T-helper 9 cell (primary cell): ENCODE measurements at places on chromosomes 4 and X.

DNA sequence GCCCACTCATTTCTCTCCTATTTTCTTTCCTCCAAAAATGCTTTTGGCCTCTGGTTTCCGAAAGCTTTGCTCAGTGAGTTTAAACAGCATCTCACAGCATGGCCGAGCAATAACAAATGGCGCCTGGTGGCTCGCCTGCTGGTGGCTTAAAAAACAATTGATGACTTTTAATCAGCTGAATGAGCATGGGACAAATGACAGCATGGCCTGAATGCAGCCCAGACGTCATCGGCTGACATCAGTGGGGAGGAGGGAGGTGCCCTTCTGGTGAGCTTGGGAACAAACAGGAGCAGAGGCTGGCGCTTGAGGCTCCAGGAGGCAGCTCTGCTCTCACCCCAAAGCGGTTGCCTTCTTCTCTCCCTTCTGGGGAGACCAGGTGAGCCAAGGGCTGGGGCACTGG is 286.4 kb downstream of the BCOR start:
- DNase-seq = no peak

- DNase-seq = no peak
Observed at GRCh38 chr4:80986011-80986410, 44.5 kb upstream of the BMP3 start.

GRCh38 chr4:159722052-159722451 is 619.2 kb downstream of the RAPGEF2 start:
- DNase-seq = no peak

DNA sequence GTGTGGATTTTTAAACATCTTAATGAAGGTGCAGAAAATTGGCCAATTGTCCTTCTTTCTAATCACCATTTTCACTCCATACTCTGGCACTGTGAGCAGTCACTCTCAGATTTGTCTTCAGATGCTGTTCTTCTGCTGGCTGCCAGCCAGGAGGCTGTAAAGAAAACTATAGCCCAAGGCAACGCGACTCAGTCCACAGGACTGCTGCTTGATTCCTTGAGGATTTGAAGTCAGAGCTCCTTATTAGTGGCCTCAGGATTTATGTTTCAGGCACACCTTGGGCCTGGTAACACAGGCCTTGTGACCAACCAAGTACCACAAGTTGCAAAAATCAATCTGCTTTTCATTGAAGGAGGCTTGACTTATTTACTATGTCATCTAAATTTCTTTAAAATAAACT is 342.6 kb downstream of the GPM6A start:
- no peak for DNase-seq

- DNase-seq = no peak
Observed at GRCh38 chrX:25112156-25112555, 96.4 kb upstream of the ARX start.

DNA sequence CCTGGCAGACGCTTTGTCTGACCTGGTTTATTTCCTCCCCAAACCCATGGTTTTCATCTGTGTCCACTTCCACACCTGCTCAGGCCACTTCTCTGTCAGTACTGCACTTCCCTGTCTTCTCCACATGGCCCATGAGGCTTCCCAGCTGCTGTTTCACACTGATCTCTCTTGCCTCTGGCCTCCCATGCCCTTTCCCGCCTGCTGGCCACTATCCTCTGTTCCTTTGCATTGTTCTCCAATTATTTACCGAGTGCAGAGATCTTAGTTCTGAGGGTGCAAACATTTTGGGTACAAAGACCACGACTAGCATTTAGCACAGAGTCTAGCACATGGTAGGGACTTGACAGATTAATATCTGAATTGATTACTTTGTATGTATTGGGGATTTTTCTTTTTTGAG is 174.8 kb upstream of the NPY2R start:
- DNase-seq = no peak

DNA sequence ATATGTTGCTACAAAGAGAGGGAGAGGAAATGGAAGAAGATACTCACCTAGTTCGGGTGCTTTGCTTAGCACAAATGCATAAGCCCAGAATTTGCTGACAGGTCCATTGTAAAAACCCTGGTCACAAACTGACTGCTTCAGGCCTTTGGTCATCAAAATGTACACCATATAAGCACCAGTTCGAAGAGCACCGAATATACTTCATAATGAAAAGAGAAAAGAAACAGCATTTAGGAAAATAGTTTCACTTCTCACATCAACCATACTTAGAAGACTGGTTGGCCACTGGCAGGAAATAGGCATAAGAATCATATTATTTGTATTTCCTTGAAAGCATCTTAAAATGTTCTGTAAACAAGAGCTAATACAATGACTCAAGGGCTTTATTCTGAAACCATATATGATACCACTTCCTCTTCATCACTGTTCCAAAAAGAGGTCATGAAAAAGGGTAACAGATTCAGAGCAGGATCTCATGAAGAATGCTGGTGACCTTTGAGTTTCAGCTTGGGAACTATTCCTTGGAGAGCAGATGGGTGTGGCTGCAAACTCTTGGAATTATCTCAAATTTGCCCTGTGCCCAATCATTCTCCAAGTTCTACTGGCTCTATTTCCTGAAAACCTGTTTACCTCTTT is 138.7 kb downstream of the ELOVL6 start:
- DNase-seq = no peak

DNA sequence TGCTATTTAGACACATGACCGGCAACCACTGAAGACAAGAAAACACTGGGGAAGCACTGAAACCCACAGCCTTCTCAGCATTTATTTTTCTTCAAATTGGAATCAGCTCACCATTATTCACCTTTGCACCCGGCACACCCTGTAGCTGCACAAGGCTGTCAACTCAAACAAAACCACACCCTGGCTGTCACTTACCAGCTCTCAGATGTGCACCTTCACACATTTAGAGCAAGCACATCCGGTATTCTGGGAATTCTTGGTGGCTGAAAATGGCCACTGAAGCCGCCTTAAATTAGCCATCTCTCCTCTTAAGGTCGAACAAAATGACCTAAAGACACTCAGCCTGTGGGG is 5.9 kb downstream of the ZFYVE28 start:
- DNase-seq = peak; percentile 41

GRCh38 chrX:118528071-118528737 is 32.6 kb downstream of the DOCK11 start:
- peak; percentile 37 for DNase-seq

- DNase-seq = no peak
Observed at GRCh38 chrX:13288671-13289070, 31.2 kb downstream of the ATXN3L start.

GRCh38 chr4:1045193-1045594 is 33.8 kb downstream of the FGFRL1 start:
- no peak for DNase-seq

GRCh38 chrX:40933132-40933705 is 152.0 kb upstream of the USP9X start:
- DNase-seq = no peak
